Fibroblast of skin of abdomen (primary cell): ENCODE measurements at places on chromosomes 5 and 9.

DNA sequence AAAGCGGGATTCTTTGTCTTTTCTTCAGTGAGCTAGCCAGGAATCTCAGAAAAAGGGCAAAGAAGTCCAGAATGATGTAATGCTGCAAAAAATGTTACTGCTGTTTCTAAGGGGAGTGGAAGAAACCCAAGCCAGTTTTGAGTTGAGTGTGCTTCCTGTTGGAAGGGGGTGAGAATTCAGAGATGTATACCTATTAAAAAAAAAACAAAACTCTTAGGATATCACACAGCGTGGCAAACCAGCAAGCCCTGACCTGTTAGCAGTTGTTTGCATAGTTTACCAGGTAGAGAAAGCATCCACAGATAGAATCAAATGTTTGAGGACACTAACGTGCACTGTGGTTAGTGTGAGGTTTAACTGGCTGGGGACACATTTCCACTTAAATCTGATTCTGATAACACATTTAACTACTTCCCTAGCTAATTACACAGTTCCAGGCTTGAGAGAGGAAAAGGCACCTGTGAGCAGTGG is 11.4 kb downstream of the BASP1 start:
- DNase-seq, result peak; percentile 67

- DNase-seq, result no peak
These were observed 13.4 kb upstream of the SLC2A6 start for GRCh38 chr9:133492061-133493021.

DNA sequence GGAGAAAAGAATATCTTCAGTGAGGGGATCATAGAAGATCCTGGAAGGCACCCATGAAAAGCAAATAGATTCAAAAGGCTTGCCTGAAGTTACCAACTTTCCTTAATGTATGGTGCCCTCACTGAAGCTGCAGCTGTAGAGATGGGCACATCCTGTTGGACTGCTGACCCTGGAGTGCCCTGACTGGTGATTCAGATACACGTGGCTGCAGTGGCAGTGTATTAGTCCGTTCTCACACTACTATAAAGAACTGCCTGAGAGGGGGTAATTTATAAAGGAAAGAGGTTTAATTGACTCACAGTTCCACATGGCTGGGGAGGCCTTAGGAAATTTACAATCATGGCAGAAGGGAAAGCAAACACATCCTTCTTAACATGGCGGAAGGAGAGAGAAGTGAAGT is 80.3 kb downstream of the OSMR start:
- DNase-seq, result no peak

DNA sequence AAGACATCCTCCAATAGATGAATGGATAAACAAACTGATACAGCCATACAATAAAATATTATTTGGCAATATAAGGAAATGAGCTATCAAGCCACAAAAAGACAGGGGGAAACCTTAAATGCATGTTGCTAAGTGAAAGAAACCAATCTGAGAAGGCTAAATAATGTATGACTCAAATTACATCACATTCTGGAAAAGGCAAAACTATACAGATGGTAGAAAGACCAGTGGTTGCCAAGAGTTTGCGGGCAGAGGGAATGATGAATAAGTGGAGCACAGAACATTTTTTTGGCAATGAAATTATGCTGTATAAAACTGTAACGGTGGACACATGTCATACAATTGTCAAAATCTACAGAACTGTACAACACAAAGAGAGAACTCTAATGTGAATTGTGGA is 63.3 kb downstream of the CSF2 start:
- peak; percentile 84 for DNase-seq
